ENCODE measurements at places on chromosomes 5 and 9.
A peak's percentile ranks its signal among the peaks of the same experiment; 100 is the strongest.

- DNase-seq, result peak; percentile 29
Observed at GRCh38 chr9:6428940-6429889, 16.2 kb downstream of the UHRF2 start.

- no peak for DNase-seq
Observed at GRCh38 chr5:51731421-51732029, 348.3 kb downstream of the ISL1 start.

DNA sequence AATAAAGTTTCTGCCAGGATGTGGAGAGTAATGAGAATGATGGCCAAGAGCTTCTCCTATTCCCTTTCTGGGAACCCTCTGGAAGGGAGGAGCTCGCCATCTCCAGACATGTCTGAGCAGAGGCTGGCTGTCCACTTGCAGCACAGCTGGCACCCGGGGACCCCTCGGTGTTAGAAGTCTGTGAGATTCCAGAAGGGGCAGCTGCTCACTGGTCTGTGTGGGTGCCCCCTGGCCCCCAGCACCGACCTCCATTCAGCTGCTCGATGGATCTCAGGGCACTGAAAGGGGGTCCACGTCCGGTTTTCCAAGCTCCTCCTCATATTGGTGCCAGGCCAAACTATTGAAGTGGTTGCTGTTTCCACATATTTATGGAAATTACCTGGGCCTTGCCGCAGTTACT, 3.6 kb upstream of the FAM163B start:
- no peak for DNase-seq

- no peak for DNase-seq
Observed at GRCh38 chr9:119165131-119165530, 204.1 kb downstream of the BRINP1 start.

- no peak for DNase-seq
Observed at GRCh38 chr5:112529525-112529924, 110.4 kb upstream of the EPB41L4A start.

DNA sequence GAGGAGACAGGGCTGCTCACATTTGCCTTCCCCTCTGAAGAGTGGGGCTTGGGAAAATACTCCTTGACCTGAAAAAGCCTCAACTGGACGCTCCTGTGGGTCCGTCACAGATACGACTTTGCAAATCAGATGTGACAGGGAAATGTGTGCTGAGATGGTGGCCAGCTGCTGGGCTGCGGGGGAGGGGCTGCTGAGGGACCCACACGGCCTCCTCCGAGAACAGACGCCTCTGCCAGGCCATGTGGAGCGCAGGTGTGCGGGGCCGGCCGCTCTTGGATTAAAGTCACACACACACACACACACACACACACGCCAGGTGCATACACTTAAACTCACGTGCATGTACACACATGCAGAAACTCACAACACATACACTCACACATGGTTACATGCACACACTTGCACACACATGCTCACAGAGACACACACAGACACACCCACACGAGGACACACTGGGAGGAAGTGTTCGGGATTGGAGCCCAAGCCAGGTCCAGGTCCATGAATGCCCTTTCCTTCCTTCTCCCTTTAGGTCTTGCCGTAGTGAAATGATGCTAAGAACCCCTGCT, 167.4 kb downstream of the GAPVD1 start:
- no peak for DNase-seq

- no peak for DNase-seq
Observed at GRCh38 chr5:121979691-121980090, 17.9 kb downstream of the SRFBP1 start.

GRCh38 chr5:28648108-28648507, 1609.7 kb upstream of the CDH9 start:
- DNase-seq, result no peak

DNA sequence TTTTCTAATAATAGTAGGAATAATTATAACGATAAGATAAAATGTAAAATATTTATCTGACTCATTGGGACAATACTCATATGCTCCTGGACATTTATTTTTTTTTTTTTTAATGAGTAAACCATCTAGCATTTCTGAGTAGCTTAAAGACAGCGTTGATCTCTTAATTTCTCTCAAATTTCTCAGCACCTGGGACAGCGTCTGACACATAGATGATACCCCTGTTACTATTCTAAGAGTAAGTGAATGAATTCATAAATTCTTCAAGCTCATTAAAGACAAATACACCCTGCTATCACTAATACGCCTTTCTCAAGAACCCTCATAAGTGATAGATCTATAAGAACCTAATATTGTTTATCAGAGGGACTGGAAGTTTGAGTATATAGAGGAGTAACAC, 12.0 kb upstream of the HTR4 start:
- no peak for DNase-seq

DNA sequence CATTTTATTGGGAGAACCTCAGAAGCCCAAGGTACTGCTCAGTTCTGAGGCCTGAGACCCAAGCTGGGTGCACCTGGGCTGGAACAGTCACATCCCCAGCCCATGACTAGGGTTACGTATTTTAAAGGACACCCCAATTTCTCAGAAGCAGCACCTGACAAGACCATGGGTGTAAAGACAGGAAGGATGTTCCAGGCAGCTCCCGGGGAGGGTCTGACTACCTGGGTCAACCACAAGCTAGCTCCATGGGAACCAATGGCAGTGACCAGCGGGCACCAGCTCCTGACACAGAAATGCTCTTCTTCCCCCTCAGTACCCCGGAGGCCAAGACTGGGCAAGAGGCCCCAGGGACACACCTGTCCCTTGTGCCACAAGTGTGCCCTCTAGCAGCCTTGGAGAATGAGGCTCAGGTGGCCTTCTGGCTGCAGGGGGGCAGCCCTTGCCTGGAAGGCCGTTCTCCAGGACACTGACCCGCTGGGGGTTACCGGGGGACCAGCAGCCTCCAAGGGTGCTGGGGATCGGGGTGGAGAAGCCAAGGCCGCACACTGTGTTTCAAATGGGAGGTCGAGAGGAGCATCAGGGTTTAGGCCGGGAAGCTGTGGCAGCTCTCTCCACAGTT, 52.6 kb downstream of the IPPK start:
- DNase-seq, result no peak

GRCh38 chr5:18305288-18305924, 671.1 kb downstream of the TAF11L14 start:
- no peak for DNase-seq

DNA sequence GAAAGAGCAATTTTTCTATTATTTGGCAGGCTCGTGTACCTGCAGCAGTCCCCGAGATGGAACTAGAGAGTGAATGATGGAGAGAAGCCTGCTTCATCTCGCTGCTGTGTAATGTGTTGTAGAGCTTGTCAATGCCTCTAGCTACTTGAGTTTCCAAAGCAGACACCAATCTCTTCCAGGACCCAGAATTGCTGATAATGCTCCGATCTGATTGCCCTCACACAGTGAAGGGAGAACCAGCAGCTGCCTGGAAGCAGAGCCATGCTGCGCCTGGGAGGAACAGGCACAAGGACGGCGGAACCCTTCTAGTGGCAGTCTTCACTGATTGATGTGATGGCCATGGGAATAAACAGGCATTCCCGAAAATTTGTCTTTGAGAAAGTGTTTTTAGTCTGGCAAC, 288.0 kb downstream of the ICE1 start:
- DNase-seq, result peak; percentile 14

GRCh38 chr5:160230686-160231527, 1.6 kb downstream of the FABP6 start:
- peak; percentile 83 for DNase-seq

DNA sequence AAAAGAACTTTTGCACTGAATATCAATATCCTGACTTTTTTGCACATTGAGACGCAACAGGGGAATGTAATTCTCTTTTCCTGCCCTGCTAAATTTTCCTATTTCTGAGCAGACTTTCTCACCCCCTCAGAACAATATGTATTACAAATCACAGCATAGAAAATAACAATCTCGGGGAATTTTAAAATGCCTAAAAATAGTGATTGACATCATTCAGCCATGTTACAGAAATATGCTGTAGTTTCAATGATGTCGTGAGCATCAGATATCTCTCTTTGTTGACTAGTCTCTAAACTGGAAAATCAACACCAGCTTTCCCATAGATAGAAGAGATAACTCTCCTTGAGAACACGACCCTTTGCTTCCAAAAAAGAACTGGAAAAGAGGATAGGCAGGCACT, 166.7 kb downstream of the ZDHHC21 start:
- no peak for DNase-seq

- no peak for DNase-seq
Observed at GRCh38 chr5:169723103-169723831, 86.2 kb downstream of the DOCK2 start.

DNA sequence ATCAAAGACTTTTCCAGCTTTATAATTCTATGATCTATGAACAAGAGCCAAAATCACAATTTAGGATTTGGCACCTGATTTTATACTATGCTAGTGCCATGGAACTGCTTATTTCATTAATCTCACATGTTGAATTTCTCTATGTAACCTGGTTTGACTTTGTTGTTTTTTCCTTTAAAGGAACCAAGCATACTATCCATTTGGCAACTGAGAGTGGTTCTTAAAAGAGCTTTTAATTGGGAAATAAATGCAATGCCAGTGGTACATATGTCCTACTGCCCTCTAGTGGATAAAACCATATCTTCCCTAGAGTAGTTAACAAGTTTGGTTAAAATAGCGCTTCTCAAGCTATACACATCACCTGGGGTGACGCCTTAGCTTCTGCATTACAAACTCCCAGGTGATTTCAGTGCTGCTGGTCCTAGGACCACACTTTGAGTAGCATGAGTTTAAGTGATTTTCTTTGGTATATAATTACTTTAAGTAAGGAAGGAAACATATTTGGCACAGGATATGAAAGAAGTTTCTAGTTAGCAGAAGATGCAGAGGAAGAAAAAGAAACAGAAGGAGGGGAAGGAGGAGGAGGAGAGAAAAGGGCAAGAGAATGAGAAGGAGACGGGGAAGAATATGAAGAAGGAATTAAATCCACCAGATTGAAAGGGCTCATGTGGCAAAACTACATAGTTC, 56.8 kb downstream of the FGF10 start:
- no peak for DNase-seq

DNA sequence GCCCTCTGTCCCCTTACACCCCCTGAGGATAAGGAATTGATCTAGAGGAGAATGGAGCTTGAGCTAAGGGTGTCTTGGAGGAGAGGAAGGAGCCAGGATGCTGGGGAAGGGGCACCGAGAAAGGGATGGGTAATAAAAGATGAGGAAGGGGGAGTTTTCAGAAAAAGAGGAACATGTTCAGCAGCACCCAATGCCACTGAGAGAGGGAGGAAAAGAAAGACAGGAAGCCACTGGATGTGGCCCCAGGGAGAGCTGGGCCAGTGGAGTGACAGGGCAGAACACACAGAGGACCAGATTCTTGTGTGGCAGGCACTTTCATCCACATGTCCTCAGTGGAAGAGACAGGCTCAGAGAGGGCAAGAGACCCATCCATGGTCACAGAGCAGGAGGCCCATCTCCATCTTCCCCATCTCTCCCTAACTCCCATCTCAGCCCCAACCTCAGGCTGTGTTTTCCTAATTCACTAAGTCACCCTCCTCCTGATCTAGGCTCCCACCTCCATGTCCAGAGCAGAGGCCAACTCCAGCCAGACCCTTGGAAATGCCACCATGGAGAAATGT, 7.2 kb downstream of the PFN3 start:
- no peak for DNase-seq

GRCh38 chr5:1080432-1080831, 31.4 kb downstream of the SLC12A7 start:
- no peak for DNase-seq

DNA sequence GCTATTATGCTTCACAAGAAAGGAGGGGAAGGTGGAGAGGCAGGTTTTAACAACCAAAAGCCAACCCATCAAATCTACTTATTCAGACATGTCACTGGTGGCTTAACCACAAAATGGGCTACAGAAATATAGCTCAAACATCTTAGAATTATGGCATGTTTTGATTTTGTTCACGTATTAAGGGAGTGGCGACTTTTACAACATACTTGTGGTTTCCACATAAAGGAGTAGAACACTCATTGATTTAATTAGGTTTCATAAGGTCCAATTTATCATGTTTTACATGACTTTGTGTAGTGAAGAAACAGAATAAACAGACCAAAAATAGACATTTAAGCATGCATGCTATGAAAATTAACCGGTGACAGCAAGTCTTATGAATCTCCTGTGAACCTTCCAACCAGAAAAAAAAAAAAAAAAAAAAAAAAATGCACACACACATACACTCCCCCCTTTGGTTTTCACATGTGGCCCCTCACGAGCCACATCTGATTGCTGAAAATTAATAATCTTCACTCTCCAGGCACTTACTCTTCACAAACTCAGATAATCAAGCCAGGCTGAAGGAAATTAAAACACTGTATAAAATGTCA, 5.4 kb downstream of the ZNF608 start:
- DNase-seq, result no peak

DNA sequence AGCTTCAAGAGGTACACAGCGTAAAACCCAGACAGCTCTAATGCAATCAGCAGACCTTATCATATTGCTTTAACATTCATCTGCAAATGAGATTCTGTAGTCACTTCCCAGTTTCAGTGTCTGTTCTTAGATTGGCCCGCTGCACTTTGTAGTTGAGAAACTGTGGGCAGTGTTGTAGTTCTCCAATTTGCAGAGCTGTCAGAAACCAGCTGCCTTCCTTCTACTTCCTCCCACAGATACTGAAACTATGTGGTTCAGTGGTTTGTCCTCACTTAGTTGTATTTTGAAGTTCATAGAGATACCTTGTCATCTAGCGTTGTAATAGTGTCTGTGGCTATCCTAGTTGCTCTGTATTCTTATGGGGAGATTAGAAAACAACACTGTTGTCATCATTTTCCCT, 39.6 kb upstream of the TRIM36 start:
- no peak for DNase-seq
